Foreskin keratinocyte (primary cell): ENCODE measurements at places on chromosomes 2 and 18. TPM values are rescaled to one million over a fixed set of nuclear protein-coding genes. Genes with fewer than 3 reads are reported as not detected.
A peak's percentile ranks its signal among the peaks of the same experiment; 100 is the strongest.

Gene DNAJC5G
- not detected in 2 replicates for total RNA-seq

Gene SPTBN1
- 135 and 147 TPM in 2 replicates for total RNA-seq

Gene GAREM2
- 0.21 and 0.27 TPM in 2 replicates for total RNA-seq

Gene PRPF40A
- total RNA-seq = 111 and 112 TPM in 2 replicates

Gene MC5R
- not detected in 2 replicates for total RNA-seq

Gene TMEM182
- total RNA-seq = 2.9 and 3.4 TPM in 2 replicates

Gene SKOR2
- not detected in 2 replicates for total RNA-seq

Gene HS1BP3
- 21.0 and 23.8 TPM in 2 replicates for total RNA-seq

DNA sequence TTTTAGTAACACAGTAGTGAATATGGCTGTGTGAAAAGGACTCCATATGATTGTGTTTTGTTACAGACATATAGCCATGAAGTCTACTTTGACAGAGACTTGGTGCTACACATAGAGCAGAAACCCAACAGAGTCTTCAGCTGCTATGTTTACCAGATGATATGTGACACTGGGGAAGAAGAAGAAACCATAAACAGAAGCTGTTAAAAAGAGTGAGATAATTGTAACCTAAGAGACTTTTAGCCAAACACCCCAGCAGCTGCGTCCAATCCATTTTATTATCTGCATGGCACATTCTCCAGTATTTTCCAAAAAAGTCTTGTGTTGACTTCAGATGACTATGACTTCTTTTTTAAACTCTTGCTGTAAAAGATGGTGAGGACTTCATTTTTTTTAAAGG is 41.4 kb upstream of the CYBRD1 start:
- no peak for DNase-seq

GRCh38 chr2:54258166-54258565 is 2.1 kb upstream of the TSPYL6 start:
- no peak for DNase-seq

GRCh38 chr2:121902171-121902591 is 146.7 kb downstream of the TSN start:
- DNase-seq = no peak

GRCh38 chr2:22274661-22275060 is 1110.3 kb upstream of the KLHL29 start:
- no peak for DNase-seq

GRCh38 chr2:69026026-69026425 is 13.0 kb downstream of the ANTXR1 start:
- no peak for DNase-seq

DNA sequence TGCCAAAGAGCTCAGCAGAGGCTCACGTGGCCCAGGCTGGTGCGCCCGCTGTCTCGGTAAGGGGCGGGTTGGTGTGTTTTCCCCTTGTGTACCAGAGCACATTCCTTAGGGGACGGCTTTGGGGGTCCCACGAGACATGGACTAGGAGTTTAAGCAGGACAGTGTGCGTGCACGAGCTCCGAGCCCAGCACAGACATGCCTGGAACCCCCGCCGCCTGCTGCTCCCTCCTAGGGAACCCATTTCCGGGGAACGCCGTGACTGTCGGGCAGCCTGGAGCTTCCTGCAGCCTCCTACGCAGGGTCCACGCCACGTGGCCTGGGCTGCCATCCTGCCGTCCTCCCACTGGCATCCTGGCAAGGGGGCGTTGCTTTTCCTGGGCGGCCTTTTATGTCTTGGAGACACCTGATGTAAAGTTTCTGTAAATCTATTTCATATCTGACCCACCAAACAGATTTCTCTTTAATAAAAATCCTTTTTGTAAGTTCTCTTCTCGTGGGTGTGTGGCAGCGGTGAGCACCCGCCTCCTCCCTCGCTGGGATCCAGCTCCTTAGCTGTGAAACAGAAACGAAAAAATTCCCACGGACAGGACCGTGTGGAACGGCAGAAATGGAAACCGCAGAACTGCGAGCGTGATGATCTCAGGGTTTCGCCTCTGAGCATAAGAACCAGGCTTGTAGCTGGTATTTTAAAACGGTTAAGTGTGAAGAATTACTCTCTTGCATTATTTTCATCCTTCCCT is 43.5 kb upstream of the KCNG2 start:
- no peak for DNase-seq

DNA sequence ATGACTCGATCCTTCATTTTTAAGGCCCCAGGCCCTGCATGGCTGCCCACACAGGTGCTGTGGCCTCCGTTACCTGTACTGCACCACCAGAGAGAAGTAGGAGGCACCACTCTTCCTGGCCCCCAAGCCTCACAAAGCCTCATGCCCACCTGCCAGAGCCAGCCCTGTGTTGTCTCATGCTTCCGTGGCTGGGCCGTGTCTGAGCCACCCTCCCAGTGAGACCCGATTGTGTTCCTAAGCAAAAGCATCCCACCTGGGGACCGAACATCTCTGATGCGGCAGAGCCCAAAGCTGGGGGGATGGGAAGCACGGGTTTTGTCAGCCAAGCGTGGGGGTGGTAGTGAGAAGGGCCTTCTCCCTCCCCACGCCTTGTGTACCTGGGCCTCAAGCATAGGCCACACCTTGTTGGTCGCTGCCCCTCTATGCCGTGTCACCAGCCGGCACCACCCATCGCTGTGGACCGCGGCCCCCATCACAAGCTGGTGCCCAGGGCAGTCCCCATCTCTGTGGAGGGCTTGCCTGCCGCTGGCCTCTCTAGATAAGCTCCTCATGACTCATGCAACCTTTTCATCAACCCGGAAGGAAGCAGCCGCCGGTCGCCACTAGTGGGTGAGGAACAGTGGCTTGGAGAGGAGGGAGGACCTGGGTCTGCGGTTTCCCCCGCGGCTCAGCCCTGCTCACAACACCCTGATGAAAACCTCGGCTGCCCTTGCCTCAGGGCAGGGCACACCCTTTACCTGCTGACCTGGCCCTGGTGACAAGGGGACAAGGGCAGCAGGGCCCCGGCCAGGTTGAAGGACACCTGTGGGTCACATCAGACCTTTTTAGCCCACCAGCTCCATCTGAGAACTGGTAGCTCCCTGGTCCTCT is 2.7 kb upstream of the RNPEPL1 start:
- no peak for DNase-seq

DNA sequence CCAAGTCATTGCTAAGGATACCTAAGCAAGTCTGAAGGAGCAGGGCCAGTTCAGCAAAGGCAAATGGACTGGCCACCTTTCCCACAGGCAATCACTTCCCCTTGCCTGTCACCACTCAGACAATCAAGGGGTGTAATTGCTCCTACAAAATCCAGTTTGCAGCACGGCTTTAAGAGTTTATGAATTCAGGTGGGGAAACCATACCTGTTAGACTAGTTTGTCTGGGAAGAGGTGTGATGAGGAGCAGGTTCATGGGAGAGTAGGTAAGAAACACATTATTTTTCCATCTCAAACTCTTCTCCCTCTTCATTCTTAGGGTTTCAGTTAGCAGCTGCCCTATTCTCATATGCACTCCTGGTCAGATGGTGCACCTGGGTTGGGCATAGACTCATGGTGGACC is 102.5 kb downstream of the EVA1A start:
- DNase-seq = no peak

DNA sequence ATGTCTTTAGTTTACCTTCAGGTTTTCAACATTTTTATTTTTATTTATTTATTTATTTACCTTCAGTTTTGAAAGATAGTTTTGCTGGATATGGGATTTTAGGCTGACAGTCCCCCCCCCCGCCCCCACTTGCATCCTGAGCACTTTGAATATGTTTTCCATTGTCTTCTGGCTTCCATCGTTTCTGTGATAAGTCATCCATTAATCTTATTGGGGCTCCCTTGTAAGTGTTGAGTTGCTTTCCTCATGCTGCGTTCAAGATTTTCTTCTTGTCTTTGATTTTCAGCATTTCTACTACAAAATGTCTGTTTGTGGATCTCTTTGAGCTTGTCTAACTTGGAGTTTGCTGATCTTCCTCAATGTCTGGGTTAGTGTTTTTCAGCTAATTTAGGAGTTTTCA is 19.4 kb upstream of the LDLRAD4 start:
- no peak for DNase-seq

DNA sequence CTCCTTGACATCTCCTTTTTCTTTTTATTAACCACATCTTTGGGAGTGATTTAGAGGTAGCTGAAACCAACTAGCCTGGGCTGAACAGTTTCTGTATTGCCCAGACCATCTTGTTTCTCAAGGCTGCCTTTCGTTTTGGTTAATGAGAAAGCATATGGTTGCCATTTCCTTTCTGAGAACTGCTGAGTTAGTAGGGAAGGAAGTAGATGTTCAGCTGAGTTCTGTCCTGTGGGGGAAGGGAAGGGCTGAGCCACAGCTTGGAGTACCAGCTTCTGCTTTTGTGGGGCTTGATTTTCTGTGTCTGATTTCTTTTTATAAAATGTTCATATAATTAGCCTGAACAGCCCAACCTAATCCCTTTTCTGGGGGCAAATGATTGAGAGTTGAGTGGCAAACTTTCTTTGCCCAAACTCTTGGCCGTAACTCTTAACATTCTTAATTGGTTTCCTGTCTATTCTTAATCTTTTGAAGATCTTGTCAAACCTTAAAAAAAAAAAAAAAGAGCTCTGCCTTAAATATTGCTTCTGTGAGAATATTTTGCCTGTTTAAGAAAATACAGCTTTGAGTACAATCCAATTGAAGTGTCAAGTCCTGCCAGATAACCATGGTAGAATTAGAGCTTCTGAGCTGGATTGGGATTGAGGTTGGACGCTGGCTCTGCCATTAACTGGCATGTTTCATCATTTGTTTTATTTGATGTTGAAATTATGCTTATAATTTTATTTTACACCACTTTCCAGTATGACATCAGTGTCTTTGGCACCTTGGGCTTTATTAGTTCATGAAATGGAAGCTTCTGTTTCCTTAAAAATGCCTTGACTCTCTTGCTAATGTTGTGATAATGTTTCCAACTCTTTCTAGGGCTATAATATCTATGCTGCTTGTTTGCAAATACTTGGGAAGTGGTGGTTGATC is 1.9 kb upstream of the NABP1 start:
- DNase-seq = no peak

DNA sequence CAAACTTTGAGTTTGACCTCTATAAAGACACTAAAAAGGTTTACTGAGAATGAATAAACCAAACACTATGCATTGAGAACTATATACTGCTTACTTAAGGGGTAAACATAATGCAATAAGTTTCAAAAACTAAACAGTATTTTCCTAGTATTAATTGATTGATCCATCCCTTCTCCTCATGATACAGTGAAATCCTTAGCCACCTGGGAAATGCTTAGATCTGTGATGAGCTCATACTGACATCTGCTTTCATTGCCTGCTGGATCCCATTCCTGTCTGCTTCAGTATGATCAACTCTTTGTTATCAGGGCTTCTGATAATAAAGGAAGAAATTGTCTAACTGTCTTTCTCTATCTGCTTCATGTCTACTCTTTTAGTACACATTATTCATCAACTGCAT is 74.9 kb upstream of the UBE2E3 start:
- no peak for DNase-seq

GRCh38 chr2:159609811-159610549 is 6.4 kb downstream of the BAZ2B start:
- no peak for DNase-seq

DNA sequence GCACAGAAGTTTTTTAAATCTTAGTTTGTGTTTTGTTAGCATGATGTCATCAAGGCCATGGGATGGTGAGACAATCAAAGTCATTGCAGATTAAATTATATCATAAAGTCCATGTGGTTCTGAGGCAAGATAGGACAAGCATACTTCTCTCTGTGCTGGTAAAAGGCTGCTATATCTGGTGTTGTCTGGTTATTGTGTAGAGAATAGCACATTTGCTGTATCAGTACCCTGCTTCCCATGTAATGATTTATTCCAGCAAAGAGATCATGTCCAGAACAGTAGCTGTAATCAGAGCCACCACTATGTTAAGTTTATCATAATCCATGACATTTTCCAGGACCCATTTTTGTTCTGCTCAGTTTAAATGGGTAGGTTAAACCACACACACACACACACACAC is 123.0 kb downstream of the TTC27 start:
- DNase-seq = peak; percentile 41

DNA sequence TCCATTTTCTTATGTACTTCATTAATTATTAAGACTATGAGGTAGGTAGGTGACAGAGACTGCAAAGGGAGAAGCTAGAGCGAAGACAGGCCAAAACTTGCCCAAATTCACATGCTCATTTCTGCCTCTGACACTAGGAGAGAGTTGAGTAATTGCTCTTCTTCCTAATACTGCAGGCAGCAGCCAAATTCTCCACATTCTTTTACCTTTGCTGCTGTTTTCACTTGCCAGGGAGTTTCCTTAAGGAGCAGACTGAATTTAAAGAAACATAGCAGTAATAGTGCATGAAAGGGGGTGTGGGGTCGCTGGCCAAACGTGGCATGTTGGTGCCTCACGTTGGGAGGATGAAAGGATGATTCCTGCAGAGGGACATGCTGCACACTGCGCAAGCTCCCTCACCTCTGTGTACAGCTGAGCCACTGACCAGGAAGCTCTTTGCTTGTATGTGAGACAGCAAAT is 12.3 kb downstream of the CRIM1 start:
- DNase-seq = peak; percentile 89

DNA sequence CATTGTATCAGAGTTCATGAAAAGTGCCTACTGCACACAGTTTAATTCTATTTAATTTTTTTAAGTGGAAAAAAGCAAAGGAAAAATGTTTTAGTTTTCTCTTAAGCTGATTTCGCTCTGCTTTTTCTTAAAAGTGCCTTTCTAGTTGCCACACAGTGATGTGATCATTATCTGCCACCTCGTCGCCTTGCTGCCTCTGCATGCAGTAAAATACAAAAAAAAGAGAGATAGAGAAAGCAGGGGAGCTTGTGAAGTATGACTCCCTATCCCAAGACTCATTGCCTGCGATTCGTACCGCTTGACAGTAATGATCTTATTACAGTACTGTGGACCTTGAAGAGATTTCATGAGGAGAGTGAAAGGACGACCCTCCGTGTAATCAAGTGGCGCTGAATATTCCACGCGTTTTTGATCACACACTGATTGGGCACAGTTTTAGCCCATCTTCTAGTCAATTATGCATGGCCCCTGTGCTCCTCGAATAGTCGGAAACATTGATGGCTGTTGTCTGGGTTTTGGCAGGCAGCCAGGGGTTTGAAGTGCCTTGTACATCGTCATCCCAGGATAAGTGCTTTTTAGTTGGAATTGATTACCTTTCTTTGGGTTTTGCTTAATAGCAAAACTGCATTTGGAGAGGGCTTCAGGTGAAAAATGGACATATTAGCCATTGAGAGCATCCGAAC is 188.3 kb downstream of the GBX2 start:
- no peak for DNase-seq

DNA sequence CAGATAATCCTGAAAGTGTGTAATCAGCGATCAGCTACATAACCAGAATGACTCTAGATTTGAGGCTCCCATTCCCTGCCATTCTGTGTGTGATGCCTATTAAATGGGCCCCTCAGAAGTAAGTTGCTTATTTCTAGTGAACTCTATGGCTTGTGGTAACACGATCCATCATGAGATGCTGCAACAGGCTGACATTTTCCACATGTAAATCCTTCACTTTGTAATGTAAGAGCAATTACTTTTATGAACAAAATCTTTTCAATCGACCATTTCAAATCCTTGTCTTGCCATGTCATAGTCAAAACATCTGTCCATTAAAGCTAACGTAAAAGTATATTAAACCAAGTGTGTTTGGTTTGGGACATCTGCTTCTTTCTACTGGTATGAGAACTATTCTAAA is 175.9 kb upstream of the ETAA1 start:
- no peak for DNase-seq

GRCh38 chr2:182379241-182379640 is 47.6 kb downstream of the PDE1A start:
- DNase-seq = no peak
